Activated effector memory CD4-positive, alpha-beta T cell treated with anti-CD3 and anti-CD28 coated beads, Interleukin-2, amount 50 U/mL, for 16 hours (primary cell): ENCODE measurements at places on chromosomes 11 and 22.

- DNase-seq, result no peak
Observed at GRCh38 chr11:62981743-62982142, 3.0 kb downstream of the SLC22A6 start.

DNA sequence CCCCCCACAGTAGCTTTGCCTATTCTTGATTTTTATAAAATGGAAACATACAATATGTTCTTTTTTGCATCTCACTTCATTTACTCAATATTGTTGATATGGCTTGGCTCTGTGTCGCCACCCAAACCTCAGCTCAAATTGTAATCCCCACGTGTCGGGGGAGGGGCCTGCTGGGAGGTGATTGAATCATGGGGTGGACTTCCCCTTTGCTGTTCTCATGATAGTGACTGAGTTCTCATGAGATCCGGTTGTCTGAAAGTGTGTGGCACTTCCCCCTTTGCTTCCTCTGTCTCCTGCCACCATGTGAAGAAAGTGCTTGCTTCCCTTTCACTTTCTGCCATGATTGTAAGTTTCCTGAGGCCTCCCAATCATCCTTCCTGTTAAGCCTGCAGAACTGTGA, 431.3 kb downstream of the MN1 start:
- DNase-seq, result no peak

GRCh38 chr11:105054723-105055493, 9.8 kb upstream of the CARD16 start:
- DNase-seq, result no peak

DNA sequence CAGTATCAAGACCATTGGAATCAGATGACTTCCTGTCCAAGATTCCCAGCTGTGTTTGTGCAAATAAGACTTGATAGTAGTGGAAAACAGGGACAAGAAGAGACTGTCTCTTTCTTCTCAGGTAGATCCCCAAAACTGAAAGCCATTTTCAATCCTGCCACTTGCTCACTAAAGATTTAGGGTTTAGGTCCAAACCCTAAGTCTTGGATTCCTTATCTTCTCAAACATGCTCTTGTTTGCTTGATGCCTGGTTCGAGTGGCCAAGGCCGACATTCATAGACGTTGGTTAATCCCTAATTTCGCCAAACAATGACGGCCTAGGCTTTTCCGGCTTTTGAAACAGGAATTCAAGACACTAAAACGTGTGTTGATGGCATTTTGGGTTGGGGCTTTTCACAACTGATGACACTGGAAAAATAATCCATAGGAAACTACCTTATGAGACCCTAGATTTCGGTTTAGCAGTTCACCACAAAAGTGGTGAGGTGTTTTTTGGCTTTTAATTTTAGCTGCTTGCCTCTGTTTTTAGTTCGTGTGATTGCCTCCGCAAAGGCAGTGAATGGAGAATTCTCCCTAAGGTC, 1.0 kb upstream of the GTPBP1 start:
- DNase-seq, result no peak

DNA sequence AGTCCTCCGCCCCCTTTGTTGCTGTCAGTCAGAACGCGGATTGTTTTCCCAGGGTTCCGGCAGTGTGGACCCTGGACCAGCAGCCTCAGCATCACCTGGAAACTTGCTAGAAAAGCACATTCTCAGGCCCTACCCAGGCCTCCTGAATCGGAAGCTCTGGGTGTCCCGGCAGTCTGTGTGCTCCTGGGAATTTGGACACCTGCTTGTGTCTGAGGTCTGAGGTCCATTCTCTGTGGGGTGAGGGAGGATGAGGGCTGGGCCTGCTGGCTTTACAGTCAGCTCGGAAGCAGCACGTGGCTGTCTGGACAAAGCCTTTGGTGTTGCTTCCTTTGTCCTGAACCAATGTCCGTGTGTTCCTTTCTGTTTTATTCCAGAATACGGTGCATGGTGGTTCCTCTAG, 299.7 kb downstream of the TBC1D22A start:
- peak; percentile 25 for DNase-seq

DNA sequence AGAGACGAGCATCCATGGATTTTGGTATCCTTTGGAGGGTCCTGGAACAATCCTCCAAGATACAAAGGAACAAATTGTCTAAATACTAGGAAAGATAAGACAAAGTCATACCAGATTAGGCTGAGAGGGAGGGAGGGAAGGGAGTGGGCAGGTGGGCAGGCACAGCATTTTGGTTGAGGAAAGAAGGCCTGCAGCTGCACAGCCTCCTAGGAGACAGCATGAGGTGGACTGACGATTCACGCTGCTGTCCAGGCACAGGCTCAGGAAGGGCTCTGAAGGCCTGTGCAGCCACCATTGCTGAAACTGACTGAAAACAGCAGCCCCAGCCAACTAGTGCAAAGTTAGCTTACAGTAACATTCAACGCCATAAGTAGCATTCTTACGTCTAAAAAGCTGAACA, 64.7 kb downstream of the PACSIN2 start:
- no peak for DNase-seq

DNA sequence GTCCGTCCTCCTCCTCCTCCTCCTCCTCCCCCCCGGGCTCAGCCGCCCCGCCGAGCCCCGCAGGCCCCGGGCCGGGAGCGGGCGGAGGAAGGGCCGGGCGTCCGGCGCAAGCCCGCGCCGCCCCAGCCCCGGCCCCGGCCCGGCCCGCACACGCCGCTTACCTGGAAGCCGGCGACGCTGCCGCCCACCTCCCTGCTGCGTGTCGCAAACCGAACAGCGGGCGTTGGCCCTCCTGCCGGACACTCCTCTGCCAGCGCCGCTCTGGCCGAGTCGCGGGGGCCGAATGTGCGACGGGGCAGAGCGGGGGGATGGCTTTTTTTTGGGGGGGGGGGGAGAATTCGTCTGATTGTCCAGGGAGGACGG, 1.1 kb downstream of the IGF2 start:
- no peak for DNase-seq

DNA sequence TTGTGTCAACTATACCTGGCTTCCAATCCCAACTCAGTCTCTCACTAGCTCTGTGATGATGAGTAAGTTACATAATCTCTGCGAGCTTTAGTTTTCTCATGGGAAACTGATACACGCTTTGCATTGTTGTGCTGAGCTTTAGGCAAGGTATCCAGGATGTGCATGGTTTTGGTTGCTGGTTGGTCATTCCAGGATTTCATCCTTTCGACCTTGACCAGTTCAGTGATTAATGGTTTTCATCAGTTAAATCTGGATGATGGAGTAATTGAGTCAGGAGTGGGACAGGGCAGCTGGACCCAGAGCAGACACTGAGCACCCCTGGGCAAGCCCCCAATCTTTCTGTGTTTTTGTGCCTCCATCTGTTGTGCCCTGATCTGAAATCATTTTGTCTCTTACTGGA, 417.3 kb upstream of the CADM1 start:
- DNase-seq, result no peak

GRCh38 chr11:65555693-65556231, 2.4 kb downstream of the LTBP3 start:
- DNase-seq, result peak; percentile 75

GRCh38 chr11:134363592-134363991, 31.8 kb downstream of the GLB1L2 start:
- no peak for DNase-seq

- DNase-seq, result no peak
Observed at GRCh38 chr11:46210133-46210636, 67.3 kb upstream of the CREB3L1 start.

- no peak for DNase-seq
Observed at GRCh38 chr11:19615341-19616183, 97.1 kb upstream of the NAV2 start.

GRCh38 chr11:65307298-65308229, 7.1 kb upstream of the CDC42EP2 start:
- DNase-seq, result no peak

- DNase-seq, result no peak
Observed at GRCh38 chr11:79174045-79175008, 266.5 kb downstream of the TENM4 start.

GRCh38 chr22:22942511-22943329, 55.1 kb downstream of the IGLL5 start:
- peak; percentile 91 for DNase-seq

DNA sequence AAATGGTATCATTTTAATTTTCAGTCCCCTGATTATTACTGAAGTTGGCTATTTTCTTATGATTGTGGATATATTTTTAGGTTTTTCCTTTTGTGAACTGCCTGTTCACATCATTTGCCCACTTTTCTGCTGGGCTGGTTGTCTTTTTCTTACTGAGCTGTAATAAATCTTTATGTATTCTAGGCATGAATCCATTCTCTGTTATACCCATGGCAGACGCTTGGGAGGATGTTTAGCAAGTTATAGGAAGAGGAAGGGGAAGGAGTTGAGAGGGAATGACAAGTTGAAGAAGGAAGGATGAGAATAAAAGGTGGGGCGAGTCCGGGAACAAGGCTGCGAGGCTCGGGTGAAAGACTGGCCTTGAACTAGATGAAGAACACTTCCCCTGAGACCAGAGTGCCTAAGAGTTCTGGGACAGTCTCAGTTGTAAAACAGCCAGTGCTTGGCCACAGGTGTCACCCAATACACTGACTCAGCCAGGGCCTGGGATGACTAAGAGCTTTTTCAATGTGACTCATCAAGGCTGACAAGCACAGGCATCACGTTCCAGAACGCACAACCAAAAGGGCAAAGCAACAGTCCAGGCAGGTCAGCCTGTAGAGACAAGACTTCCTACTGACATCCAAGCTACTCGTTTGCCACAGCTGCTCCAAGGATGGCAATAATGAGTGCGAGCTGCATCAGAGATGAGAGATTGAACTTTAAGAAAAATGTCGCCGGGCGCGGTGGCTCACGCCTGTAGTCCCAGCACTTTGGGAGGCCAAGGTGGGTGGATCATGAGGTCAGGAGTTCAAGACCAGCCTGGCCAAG, 35.2 kb downstream of the LRFN4 start:
- DNase-seq, result peak; percentile 80

DNA sequence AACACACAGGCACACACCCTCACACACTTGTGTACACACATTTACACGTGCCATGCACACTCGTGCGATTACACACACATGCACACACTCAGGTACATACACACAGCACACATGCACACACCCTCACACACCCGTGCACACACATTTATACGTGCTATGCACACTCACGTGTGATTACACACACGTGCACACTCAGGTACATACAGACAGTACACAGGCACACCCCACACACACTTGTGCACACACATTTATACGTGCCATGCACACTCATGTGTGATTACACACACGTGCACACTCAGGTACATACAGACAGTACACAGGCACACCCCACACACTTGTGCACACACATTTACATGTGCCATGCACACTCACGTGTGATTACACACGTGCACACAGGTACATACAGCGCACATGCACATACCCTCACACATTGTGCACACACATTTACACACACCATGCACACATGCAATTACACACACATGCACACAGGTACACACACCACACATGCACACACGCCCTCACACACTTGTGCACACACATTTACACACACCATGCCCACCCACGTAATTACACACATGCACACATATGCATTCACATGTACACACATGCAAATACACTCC, 4.6 kb downstream of the IFITM10 start:
- DNase-seq, result no peak

DNA sequence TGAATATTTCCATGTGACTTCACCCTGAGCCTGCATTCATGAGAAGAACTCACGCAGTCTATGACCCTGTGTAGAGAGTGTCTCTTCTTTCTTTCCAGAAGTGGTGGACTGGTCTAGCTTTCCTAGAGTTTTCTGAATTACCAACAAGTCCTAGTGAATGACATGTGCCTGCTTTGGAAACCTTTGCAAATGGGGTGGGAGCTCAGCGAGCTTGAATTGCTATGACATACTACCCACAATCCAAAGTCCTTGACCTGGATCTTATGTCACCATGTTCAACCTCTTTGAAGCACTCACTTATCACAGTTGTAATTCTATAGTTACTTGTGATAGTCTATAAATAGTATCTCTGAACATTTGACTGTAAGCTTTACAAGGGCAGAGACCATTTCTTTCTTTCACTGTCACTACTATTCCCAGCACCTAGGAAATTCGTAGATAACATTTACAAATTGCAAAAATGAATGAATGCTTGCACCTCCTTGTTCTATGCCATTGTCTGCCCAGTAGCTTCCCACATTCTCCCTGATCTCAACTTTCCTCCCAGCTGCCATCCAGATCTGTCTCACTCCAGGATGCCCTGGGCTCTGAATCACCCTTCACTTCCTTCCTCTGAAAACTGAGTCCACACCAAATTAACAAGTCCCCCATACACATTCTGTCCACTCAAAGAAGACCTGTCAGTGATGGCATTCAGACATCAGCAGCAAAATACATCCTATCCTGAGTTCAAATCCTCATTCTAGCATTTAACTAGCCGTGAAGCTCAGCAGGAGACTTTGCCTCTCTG, 201.9 kb upstream of the SESN3 start:
- DNase-seq, result no peak

- DNase-seq, result no peak
Observed at GRCh38 chr11:117766576-117766975, 30.4 kb downstream of the DSCAML1 start.

DNA sequence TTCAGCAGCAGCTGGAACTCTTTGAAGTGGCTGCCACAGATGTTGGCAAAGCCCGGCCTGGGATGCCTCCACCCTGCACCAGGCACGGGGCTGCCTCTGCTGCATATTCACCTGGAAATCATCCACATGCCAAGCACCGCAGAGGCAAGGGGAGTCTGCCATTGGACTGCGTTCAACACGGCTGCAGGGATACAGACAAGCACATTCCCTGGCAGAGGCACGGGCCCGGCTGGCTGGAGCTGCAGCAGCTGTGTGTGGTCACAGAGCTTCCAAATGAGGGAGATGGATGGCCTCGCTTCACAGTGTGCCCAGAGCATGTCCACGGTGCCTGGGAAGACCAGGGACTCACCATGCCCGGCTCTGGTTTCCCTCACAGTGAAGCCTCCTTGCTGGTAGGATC, 1378.9 kb downstream of the TBC1D22A start:
- no peak for DNase-seq

DNA sequence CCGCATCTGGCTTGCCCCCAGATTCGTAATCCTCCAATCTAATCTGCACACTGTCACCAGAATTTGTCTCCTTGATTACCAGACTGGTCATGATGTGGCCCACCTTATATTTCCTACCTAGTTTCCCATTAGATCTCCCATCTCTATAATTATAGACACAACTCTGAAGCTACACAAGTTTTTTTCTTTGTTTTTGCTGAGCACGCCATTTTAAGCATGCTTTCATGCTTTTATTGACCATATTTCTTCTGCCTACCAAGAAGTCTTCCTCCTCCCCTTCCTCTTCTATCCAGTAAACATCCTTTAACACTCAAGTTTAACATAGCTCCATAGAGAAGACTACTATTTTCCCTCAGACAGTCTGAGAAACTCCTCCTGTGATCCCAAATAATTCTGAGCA, 24.3 kb upstream of the DEPDC7 start:
- no peak for DNase-seq

DNA sequence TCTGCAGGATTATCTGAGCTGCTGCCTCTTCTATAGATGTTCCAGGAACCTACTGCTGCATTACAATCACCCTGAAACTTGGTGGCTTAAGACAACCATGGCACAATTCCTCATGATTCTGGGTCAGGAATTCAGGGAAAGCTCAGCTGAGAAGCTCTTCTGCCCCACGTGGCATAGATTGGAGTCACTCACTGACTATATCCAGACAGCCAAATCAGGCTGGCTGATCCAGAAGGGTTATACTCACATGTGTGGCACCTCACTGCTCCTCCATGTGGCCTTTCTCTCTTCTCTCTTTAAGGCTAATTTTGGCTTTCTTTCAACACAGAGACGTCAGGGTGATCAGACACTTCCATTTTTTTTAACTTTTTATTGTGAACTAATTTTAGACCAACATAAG, 125.5 kb downstream of the BBOX1 start:
- DNase-seq, result no peak

- DNase-seq, result no peak
Observed at GRCh38 chr22:18975434-18976196, 39.5 kb upstream of the PRODH start.
